CD4-positive, alpha-beta T cell (primary cell): ENCODE measurements at places on chromosomes 7 and 10.
A peak's percentile ranks its signal among the peaks of the same experiment; 100 is the strongest.

DNA sequence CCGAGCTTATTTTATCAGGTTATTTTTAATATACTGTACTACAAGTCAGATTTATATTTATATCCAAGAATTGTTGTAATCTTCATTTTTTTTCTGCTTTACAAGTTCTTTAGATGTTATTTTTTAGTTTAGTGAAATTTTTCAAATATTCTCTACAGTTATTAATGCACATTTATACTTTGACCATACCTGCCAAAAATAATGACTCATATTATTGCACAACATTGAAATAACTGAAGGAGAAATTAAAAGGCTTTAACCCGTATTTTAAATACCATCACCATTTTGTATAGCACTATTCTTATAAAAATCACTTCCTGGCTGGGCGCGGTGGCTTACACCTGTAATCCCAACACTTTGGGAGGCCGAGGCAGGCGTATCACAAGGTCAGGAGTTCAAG is 278.5 kb downstream of the BICC1 start:
- DNase-seq, result no peak

DNA sequence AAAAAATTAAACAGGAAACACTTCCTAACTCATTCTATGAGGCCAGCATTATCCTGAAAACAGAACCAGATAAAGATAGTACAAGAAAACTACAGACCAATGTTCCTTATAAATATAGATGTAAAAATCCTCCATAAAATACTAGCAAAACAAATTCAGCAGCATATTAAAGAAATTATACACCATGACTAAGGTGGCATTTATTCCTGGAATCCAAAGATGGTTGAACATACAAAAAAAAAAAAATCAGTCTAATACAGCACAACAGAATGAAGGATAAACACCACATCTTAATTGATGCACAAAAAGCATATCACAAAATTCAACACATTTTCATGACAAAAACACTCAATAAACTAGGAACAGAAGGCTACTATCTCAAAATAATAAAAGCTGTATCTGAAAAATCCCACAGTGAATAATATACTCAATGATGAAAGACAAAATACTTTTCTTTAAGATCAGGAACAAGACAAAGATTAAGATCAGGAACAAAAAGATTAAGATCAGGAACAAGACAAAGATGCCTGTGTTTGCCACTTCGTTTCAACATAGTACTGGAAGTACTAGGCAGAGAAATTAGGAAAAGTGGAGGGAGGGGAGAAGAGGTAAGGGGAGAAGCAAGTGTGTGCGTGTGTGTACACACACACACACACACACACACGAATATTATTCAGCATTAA is 95.6 kb downstream of the SNX13 start:
- DNase-seq, result no peak

DNA sequence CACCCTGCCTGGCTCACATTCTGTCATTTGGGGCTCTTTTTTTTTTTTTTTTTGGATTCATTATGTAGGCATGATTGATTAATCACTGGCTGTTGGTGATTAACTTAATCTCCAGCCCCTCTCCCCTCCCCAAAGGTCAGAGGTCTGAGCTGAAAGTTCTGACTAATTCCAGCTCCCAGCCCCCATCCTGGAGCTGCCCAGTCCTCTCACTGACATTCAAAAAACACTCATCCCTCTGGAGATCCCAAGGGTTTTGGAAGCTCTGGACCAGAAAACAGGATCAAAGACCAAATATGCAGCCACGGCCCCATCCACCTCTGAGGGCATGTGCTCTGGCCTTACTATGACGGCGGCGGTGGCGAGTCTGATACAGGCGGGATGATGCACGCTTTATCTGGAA is 53.8 kb downstream of the RBM17 start:
- no peak for DNase-seq

GRCh38 chr10:104309980-104310978 is 28.0 kb downstream of the ITPRIP start:
- no peak for DNase-seq

- peak; percentile 77 for DNase-seq
Measured at GRCh38 chr7:45001138-45001694, 1.2 kb downstream of the CCM2 start.

DNA sequence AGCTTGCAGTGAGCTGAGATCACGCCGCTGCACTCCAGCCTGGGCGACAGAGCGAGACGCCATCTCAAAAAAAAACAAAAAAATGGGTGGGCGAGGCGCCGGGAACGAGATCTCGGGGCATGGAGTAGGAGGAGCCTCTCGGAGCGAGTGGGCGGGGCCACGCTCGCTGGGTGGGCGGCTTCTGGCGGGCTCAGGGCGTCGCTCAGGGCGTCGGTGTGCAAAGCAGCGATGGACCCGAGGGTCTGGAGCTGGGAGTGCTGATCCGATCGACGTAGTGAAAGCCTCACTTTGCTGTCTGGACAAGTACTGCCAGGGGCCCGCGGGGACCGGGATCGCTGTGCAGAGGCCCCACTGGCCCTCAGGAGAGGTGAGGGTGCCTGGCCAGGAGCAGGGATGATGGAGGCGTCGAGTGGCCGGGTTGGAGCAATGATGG is 22.6 kb upstream of the AMZ1 start:
- no peak for DNase-seq

DNA sequence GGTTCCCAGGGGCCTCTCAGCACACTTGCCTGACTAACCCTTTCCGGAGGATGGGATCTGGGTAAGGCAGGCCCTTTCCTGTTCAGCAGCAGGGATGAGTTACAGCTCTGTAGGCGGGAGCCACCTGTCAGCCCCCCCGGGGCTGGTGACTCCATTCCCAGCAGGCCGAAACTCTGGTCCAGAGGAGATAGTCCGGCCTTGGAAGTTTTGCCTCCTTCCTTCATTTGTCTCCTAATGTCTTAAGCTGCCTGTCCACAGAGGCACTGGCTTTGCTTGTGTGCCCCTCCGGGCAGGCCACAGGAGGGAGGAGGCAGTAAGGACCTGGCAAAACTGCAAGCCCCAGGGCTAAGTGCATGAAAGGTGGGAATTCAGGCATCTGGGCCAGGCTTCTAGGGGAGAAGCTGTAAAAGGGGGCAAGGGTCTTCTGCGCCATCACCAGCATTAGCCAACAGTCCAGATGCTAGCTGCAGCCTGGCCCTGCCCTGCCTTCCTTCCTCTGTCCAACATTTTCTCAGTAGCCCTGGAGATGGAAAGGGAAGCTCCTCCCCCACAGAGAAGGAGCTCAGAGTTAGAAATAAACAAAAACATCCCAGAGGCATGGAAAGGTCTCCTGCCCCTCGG is 1.2 kb downstream of the ADIRF start:
- DNase-seq, result no peak

DNA sequence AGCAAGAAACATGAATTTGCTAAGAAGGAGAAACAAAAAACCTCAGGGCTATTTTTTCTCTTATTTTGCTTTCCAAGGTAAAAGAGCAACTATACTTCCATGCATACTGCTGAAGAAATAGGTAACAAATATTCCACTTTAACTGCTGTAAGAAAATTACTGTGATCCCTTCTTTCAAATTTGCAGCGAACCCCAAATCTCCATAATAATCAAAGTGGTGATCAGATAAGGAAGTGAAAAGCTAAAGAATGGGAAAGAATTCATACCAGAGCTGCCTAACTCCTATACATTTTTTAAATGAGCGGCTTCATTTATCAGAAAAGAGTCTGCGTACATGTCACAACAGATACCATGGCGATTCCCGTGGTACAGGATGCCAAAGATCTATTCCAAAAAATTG is 7.2 kb downstream of the SGCE start:
- DNase-seq, result no peak

- no peak for DNase-seq
Measured at GRCh38 chr7:155021699-155022145, 18.8 kb upstream of the PAXIP1 start.

DNA sequence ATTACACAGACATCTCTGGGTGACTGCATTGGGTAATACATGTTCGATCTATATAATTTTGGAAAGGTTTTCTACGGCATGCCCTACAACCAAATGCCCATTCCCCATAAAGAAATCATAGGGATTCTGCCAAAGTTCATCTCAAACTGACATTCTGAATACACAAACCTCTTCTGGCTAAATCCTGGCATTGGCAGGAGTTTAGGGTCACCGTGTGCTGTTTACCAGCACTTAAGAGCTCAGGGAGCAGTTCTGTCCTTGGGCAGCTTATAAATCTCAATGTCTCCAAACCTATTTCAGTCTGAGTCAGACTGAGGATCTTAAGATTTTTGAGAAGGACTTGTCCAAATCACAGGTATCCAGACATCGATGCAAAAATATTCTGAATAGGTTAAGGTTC is 809.6 kb upstream of the LRRN3 start:
- no peak for DNase-seq

DNA sequence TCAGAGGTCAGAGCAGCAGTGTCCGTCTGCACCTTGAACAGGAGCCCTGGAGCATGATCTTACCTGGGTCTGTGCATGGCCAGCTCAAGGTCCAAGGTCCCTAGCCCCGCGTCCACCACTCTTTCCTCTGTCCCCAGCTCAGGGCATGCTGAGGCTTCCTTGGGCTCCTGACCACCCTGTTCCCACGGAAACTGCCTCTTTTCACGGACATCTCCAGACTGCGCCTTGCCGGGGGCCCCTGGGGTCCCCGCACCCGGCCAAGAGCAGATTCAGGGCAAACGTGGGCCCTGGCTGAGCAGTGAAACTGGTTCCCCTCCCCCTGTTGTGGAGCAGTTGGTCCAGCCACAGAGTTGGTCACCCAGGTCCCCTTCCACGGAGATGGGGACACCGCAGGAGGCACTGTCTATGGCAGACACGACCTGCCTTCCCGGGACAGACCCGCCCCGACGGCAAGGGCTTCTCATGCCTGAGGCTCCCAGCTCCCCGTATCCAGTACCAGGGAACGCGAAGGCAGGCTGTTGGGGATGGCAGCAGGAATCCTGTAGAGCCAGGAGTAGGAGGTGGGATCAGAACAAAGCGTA is 217.4 kb upstream of the PPP2R2D start:
- no peak for DNase-seq

GRCh38 chr7:41870461-41871138 is 167.7 kb upstream of the INHBA start:
- no peak for DNase-seq

GRCh38 chr7:124597509-124597908 is 168.1 kb downstream of the GPR37 start:
- no peak for DNase-seq

GRCh38 chr10:87750001-87750671 is 67.9 kb downstream of the ATAD1 start:
- no peak for DNase-seq

DNA sequence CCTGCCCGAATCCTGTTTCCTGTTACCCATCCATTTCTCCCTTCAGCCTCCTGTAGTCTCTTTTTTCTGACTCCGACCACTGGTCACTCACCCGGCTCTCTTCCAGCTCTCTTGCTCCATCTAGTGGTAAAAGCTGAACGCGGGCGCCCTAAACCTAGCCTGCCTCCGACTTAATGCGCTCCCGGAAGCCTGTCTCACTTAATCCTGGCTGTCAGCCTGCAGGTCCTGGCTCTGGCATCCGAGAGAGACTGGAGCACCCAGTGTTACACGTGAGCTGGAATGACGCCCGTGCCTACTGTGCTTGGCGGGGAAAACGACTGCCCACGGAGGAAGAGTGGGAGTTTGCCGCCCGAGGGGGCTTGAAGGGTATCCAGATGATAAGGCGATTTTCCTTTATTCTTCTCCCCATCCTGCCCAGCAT is 10.3 kb downstream of the SUMF2 start:
- peak; percentile 70 for DNase-seq

DNA sequence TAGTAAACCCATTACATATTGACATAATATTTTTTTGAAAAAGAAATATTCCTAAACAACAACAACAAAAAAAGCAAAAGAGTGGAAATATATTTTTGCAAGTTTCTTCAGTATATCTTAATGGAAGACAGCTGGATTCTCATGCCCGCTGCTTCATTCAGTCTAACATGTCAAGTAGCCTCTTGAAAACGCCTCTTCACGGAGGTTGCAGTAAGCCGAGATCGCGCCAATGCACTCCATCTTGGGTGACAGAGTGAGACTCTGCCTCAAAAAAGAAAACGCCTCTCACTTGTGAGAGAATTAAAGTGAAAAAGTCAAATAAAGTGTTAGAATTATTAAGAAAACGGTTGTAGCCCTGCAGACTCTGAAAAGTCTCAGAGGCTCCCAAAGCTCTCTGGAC is 1.3 kb downstream of the CUTC start:
- no peak for DNase-seq

- no peak for DNase-seq
Measured at GRCh38 chr7:4690953-4691856, 9.1 kb downstream of the FOXK1 start.

DNA sequence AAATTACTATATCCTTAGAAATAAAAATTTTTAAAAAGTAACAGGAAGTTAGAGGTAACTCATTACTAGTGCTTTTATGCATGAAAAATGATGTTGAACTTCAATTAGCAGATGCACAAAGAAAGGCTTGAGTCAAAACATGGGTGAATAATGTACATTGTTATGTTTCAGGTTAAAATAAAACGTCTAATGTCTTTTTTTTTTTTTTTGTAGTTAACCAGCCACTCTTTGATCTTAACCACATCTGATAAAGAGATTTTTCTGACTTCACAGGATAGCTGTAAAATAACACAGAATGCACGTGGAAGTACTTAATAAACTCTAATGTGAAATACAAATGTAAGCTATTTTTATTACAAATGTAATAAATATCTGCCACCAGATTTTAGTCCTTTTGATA is 61.7 kb downstream of the GSAP start:
- DNase-seq, result no peak

DNA sequence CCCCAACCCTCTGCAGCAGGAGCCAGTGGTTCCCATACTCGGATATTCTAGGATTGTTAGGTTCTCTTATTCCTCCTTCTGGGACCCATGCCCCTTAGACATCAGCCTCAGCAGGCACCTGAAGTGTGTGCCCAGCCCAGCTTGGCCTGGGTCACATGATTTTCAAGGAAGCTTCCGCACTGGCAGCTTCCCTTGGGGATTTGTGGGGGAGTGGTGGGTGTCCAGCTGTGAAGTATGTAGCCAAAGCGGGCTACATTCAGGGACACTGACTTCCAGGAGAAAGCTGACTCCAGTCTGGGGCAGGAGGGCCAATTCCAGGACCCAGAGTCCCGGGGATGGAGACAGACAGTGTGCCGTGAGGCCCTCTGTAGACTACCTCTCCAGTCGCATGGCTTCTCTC is 1.3 kb downstream of the LDB1 start:
- no peak for DNase-seq

- DNase-seq, result no peak
Measured at GRCh38 chr10:131238669-131239280, 72.7 kb downstream of the TCERG1L start.

DNA sequence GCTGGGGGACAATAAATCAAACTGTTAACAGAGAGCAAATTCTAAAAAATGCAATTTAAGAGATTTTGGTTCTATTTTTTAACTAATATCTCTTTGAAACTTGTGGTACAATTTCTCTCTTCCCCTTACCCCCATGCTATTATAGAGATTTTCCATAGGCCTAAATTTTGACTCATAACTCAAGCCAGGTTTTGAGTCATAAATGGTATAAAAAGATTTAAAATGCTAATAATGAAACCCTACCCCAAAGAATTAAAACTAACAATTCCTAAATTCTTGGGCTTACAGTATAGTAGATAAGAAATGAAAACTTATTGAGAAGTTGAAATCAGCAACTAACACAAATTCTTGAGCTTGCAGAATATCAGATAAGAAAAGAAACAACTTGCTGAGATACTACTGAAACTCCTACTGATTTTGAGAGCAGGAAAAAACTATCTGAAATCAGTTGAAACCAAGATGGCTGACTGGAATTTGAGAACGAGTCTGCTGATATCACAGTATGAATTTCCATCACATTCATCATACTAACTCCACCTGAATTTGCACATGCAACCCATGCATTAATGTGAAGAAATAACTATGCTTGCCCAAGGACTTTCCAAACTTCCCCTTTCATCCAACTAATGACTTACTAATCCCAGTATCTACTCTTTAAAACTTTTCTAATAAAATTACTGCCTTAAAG is 36.3 kb downstream of the POT1 start:
- no peak for DNase-seq

- no peak for DNase-seq
Measured at GRCh38 chr10:114917459-114917858, 20.5 kb upstream of the TRUB1 start.
